ENCODE measurements at places on chromosomes 12 and 14.

GRCh38 chr14:38394767-38395166 lies 138.9 kb upstream of the CLEC14A start:
- no peak for DNase-seq

- no peak for DNase-seq
These were observed 4.3 kb downstream of the INF2 start for GRCh38 chr14:104693482-104694431.

- no peak for DNase-seq
These were observed 275.9 kb downstream of the RPS29 start for GRCh38 chr14:49310298-49310697.

GRCh38 chr14:81436296-81437138 lies 36.4 kb upstream of the STON2 start:
- DNase-seq = peak; percentile 81

- DNase-seq = no peak
These were observed 10.8 kb downstream of the GAS2L3 start for GRCh38 chr12:100584256-100584655.

DNA sequence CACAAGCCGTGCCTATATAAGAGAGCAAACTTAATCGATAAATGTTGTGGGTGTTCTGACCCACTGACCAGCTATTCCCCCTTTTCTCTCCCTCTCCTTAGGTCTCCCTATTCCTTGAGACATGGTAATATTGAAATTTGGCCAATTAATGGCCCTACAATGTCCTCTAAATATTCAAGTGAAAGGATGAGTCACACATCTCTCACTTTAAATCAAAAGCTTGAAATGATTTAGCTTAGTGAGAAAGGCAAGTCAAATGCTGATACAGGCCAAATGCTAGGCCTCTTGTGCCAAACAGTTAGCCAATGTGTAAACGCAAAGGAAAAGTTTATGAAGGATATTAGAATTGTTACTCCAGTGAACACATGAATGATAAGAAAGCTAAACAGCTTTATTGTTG lies 102.2 kb upstream of the CPNE8 start:
- no peak for DNase-seq

DNA sequence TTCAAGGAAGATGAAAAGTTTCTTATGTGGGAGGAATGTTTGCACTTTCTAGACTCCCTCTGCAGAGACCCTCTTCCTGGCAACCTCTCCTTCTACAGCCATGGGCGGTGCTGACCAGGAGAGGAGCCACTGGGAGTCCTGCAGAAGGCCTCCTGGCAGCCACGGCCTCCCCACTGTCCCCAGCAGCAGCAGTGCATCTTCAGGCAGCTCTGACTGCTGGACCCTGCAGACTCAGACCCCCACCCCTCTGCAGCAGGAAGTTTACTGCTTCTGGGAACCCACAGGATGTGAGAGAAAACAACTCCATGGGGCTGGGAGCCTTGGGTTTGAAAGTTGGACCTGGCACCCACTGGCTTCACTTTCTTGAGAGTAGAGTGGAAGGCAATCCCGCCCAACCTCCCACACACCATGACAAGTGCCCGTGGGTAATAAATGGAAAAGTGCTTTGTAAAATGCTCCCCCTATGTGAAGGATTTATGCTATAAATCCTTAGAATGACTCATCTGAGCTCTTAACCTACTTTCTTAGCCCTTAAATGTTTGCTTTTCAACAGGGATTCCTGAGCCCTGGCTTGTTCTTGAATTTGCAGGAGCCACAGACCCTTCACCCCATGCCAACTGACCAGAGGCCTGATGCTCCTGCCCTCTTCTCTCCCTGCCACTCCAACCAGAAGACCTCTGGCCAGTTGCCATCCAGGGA lies 37.5 kb upstream of the DDX11 start:
- DNase-seq = no peak

GRCh38 chr12:50419112-50419909 lies 18.6 kb downstream of the LARP4 start:
- no peak for DNase-seq

DNA sequence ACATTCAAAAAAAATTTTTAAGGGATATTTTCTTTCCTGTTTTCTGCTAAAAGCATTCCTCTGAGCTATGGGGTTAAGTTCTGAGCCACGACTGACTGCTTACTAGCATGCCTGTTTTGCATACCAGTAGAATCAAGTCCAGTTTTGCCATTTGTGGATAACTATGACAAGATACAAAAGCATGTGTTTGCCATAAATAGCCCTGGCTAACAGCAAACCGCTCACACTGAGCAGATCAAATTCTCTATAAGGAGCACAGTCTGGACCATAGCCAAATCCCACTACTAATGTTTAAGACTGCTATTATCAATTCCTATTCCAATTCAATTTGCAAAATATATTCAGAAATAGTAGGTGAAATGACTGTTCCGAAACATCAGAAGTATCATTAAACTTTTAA lies 3.2 kb downstream of the CFL2 start:
- peak; percentile 23 for DNase-seq

DNA sequence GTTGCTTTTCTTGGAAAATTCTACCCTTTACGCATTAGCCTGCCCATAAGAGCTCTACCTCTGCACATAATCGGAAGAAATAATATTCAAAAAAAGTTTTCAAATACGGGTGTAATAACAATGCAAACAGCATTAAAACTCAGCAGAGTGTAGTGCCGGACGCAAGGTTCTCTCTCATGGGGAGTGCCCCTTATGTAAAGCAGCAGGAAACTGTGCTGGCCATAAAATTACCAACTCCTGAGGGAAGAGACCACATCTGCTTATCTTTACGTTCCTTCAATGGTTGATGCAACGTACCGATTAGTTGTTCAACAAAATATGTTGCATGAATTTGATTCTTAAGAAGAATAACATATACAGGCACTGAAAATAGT lies 118.7 kb upstream of the TMCC3 start:
- DNase-seq = peak; percentile 50

GRCh38 chr14:37343307-37344094 lies 145.8 kb downstream of the MIPOL1 start:
- no peak for DNase-seq

All from hematopoietic multipotent progenitor cell treated with erythropoietin and hydrocortisone succinate and interleukin-3 and kit ligand, for 8 days (in vitro differentiated cells).